ENCODE measurements at places on chromosomes 7 and 10.

DNA sequence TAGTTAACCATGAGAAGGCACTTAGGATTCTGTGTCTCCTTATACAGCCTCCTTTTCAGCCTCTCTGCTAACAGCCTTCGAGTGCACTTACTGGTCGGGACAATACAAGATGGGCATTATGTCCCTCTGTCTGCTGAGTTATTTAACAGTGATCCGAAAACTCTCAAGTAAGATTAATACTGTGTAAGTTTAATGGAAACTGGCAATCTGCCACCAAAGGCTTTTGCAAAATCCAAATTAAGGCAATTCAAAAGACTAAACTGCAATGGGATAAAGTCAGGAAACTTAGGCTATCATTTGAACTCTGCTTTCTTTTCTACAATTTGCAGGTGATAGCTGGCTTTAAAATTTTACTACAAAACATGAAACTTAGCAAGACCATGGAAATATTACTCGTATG lies 477.8 kb downstream of the TFEC start:
- DNase-seq, result no peak

DNA sequence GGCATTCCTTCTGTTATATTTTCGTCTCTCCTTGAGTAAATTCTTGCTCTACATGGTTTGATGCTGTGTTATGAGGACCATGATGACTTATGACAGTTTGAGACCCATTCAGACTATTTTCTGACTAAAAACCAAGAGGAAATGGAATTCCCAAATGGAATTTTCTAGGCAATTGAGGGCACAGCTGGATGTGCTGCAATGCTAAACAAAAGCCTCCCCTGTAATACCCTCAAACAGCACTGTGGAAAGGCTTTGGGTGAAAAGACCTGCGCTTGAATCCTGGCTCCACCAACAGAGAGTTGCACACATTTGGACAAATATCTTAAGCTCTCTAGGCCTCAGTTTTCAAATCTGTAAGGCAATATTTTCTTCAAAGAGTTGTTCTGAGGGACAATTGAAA lies 129.1 kb downstream of the PRKG1 start:
- DNase-seq, result no peak

GRCh38 chr10:92789786-92790185 lies 58.5 kb upstream of the EXOC6 start:
- no peak for DNase-seq

GRCh38 chr10:114706458-114707055 lies 48.5 kb upstream of the ABLIM1 start:
- no peak for DNase-seq

- no peak for DNase-seq
Observed at GRCh38 chr10:970311-971149, 17.7 kb upstream of the GTPBP4 start.

DNA sequence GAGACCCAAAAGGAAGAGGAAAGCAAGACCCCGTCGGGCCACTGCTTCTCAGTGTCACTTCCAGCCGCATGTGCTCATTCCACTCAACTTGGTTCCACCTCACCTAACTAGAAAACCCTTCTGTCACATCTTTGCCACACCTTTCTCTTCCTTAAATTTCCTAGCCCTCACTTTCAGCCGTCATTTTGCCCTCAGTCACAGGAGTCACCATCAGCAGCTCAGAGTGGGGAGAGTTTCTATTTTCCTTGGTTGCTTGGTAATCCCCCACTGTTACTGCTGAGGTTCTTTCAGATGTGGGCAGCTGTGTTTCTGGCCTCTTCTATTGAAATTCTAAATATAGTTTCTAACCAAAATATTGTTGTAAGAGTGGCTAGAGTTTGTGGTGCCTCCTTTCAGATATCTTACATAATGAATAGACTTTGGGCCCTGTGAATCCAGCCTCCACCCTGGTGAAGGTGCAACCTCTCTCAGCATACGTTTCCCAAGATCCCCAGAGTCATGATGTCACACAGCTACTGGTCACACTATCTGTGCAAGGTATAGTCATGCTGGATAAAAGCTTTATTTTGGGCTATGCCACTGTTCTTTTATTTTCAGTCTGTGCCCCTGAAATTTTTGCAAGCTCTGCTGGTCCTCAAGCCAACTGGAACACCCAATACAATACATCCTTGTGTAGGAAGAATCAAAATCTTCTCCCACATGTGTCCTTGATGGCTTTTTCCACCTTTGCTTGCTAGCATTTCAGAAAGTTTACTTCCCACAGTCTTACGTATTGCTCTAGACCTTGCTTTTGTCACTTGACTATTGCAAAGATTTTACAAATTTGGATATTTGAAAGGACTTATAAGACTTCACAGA lies 9.2 kb downstream of the AGBL3 start:
- DNase-seq, result no peak

- no peak for DNase-seq
Observed at GRCh38 chr7:148116195-148116594, 474.4 kb upstream of the C7orf33 start.

DNA sequence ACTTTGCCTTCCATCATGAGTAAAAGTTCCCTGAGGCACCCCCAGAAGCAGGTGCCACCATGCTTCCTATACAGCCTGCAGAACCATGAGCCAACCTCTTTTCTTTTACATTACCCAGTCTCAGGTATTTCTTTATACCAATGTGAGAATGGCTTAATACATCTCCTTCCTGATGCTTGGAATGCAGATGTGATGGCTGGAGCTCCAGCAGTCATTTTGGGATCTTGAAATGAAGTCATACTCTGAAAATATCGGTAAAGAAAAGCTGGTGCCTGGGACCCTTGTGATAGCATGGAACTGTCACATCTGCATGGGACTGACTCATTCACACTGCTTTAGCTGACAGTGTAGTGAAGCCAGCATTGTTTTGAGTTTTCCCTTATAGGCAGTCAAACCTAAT lies 634.5 kb upstream of the NRP1 start:
- DNase-seq, result no peak
